ENCODE measurements at places on chromosomes 11 and 22.

DNA sequence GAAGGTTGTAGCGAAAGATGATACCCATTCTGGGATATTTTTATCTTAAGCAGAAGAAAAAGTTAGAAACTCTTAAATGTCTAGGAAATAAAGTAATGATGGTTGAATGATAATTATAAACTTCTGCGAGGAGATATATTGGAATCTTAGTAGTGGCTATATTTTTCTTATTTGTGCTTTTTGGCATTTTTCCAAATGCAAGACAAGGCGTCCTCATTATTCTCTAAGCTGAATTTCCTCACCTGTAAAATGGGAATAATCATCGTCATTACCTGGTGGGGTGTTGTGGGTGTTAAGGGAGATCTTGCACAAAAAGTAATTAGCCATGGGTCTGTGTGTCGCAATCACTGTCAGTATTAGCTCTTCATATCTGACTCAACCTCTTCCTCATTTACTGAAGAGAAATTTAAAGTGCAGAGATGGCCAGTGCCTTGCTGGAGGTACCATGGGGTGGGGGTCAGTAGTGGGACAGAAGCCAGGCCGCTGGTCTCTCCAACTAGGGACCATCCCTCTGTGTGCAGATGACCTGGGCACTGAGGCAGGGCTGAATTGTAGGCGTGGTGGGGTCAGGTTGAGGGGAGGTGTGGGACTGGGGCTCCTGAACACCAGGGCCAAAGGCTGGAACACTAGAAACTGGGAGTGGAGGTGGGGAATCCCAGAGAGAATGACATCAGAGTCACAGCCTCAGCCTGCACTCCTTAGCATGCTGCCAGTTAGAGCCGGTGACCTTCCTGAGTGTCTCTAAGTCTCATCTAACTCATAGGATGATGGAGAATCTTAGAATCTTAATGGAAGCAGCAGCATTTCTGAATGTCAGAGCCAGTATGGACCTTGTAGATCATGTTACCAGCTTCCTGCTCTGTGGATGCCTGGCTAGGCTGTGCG lies 4.1 kb downstream of the PITPNM1 start:
- DNase-seq: no peak

DNA sequence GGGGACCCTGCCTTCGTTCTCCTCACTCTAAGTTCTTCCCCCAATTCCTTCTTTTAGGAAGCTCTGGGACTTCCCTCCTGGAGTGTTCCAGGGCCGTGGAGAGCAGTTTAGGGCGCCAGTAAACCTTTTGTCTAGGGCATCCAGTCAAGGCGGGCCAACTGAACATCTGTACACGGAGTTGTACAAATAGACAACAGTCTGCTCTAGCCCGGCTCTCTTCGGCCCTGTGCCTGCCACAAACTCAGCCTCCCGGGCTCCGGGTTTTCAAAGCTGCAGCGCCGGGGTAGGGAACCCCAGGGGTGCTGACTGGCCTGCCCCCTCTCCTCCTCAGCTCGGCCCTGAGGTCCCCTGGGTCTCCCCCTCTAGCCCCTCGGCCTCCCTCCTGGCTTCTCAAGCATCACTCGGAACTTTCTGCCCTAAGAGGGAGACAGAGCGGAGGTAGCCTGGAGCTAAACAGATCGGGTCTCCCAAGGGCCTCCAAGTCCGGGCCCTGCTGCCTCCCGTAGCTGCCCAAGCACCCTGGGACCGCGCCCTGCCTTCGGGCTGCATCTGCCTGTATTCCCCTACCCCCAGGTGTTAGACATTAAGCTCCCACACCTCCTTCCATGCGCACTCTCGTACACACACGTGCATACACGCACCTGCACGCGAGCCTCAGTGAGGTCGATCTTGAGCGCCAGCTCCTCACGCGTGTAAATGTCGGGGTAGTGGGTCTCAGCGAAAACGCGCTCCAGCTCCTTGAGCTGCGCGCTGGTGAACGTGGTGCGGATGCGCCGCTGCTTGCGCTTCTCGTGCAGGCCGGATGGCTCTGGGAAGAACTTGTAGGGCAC lies 3.3 kb downstream of the PHOX2A start:
- no peak for DNase-seq

GRCh38 chr11:7286178-7286577 lies 34.5 kb downstream of the SYT9 start:
- DNase-seq: no peak

- no peak for DNase-seq
These were observed 490.4 kb downstream of the MN1 start for GRCh38 chr22:27310966-27311697.

DNA sequence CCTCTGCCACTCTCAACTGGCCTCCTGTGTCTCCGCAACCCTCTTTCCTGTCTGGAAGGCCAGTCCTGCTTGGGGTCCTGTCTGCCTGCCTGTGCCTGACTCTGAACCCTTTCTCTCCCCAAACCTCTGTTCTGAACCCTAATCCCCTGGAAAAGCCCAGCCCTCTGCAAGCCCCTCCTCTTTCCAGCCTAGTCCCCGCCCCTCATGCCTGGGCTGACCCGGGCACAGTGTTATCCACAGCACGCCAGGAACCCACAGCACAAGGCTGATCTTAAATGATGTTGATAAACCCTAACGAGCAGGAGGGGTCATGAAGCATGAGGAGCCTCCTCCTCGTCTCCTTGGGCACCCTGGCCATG lies at the start of gene IFITM10:
TSS of gene IFITM10 (minus strand) at position 115 of the 359 bp plus-strand sequence. CDS start 153 bp downstream, outside the sequence.
- no peak for DNase-seq

GRCh38 chr11:27200779-27201453 lies 160.3 kb downstream of the BBOX1 start:
- DNase-seq: no peak

GRCh38 chr11:12731841-12732336 lies 57.7 kb downstream of the TEAD1 start:
- no peak for DNase-seq

DNA sequence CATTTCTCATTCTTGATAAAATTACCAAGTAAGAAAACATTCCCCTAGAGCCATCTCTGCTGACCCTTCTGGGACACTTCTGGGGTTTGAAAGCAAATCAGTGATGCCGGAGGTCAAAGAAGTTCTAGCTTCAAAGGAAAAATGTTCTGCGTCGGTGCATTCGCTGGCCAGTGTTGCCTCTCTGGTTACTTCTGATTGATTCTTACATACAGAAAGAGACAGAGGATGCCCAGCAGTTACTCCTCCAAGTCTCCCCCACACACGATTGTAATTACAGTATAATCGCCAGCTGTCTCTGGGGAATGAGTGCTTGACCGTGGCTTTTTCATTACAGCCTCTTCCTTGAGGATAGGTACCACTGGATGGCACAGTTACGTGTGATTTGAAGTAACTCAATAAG lies 150.9 kb downstream of the SNX19 start:
- DNase-seq: no peak

- no peak for DNase-seq
These were observed 3.6 kb upstream of the SEPTIN5 start for GRCh38 chr22:19710769-19711106.

- no peak for DNase-seq
These were observed 233.7 kb upstream of the CADM1 start for GRCh38 chr11:115737875-115738274.

DNA sequence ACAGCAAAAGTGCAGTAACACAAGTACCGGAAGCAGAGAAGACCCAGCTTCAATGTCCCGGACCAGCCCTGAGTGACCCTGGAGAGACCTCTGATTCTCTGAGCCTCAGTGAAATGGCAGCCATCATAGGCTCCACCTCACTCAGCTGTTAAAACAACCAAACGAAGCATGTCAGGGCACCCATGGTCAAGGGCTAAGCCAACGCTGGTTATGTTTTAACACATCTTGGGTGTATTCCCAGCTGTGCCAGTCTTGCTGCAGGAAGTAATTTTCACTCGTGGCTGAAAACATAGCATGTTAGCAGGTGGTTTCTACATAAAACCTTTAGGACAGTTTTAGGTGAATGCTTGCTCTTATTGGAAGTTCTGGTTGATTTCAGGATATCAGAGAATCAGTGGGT lies 30.9 kb downstream of the LMO2 start:
- DNase-seq: no peak

GRCh38 chr22:21455334-21456089 lies 11.7 kb upstream of the TMEM191C start:
- no peak for DNase-seq

GRCh38 chr11:85620256-85620655 lies 6.9 kb downstream of the DLG2 start:
- DNase-seq: no peak

DNA sequence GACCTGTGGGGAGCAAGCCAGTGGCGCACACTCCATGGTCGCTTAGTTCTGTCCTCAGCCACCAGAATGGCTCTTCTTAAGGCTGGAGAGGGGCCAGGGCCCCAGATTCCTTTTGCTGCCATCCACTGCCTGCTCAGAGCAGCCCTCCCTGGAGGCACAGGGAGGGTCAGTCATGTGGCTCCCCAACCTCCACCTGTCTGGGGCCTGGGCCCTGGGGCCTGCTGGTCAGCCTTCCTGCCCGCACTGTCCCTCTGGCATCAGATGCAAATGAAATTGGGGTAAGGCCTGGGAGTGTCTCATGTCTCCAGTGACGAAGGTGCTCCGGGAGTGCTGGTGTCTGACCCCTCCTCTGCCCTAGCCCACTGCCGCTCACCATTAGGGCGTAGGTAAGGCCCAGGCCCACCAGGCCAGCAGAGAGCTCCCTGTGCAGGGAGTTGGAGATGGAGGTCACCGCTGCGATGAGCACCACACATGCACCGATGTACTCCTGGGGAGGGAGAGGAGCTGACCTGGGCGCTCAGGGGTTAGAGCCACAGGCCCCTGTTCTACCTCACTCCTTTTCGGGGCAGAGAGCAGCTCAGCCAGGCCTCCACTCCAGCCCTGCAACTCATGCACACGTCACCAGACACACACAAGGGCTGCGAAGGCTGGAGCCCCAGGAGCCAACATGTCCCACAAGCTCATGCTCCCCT lies 9.0 kb upstream of the KCNJ11 start:
- no peak for DNase-seq

GRCh38 chr22:17910561-17911311 lies 113.6 kb downstream of the MICAL3 start:
- DNase-seq: no peak

GRCh38 chr11:126637795-126638175 lies 282.3 kb downstream of the ST3GAL4 start:
- DNase-seq: no peak

DNA sequence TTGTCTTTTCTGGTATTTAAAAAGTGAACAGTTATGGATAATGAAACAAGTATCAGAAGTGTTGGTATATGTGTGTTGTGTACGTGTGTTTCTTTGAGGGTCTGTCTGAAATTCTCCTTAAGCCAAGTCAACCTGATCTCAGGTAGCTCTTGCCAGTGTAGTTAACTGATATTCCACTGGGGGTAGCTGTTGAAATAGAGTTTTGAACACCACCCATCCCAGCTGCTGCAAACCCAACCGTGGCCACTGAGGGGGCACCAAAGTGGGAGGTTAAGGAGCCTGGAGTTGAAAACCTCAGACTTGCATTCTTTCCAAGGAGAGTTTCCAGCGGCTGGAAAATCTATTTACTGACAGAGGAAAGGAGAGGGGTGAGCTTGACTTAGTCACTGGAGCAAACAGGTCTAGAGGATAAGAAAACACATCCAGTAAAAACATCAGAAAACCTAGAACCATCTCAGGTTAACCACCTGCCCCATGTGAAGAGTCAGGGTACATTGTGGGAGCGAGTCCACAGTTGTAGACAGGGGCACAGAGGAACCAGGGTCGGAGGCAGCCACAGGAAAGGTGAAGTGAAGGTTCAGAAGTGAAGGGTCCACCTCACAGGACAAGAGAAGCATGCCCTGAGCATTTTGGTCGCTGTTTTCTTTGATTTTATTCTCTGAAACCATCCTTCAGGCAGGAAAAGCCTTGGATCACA lies 8.8 kb upstream of the CUL5 start:
- DNase-seq: no peak

- DNase-seq: no peak
These were observed 21.1 kb downstream of the FXYD6 start for GRCh38 chr11:117855186-117855845.

GRCh38 chr11:13297917-13298356 lies 20.3 kb downstream of the BMAL1 start:
- DNase-seq: no peak

DNA sequence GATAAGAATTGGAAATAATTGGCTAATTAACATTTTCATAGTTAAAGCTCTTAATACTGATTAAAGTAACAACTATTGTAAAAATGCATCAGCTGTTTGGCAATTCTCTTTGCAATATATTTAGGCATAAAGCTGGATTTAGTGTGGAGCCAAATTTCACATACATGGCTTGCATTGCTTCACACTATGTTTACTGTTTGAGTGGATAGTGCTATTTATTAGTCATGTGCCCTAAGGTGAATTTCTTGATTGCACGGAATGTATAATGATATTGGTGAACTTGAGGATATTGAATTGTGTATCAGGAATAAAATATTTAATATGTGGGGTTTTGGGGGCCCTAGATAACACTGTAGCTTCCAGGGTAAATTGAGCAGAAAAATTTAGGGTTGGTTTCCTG lies 100.9 kb downstream of the AASDHPPT start:
- DNase-seq: no peak

GRCh38 chr22:20130319-20130718 lies 1.3 kb upstream of the ZDHHC8 start:
- DNase-seq: no peak

GRCh38 chr11:117484156-117484555 lies 156.5 kb downstream of the CEP164 start:
- no peak for DNase-seq

GRCh38 chr22:50150161-50151129 lies 20.1 kb upstream of the PANX2 start:
- DNase-seq: no peak

DNA sequence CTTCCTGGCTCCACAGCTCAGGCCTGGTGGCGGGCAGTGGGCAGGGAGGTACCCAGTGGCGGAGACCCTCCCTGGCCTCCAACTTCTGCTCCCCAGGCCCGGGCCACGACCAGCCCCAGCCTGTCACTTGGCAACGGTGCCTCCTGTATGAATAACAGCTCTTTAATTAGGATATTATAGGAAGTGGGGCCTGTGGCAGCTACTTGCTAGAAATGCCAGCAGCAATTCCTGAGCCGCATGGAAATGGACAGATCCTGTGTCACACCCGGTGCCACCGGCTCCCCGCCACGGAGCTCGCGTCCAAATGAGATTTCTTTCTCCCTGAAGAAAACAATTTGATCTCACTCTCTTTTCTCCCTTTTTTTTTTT lies 104.5 kb downstream of the CHST1 start:
- DNase-seq: no peak

GRCh38 chr11:61870541-61871031 lies 20.8 kb downstream of the FADS3 start:
- DNase-seq: no peak

DNA sequence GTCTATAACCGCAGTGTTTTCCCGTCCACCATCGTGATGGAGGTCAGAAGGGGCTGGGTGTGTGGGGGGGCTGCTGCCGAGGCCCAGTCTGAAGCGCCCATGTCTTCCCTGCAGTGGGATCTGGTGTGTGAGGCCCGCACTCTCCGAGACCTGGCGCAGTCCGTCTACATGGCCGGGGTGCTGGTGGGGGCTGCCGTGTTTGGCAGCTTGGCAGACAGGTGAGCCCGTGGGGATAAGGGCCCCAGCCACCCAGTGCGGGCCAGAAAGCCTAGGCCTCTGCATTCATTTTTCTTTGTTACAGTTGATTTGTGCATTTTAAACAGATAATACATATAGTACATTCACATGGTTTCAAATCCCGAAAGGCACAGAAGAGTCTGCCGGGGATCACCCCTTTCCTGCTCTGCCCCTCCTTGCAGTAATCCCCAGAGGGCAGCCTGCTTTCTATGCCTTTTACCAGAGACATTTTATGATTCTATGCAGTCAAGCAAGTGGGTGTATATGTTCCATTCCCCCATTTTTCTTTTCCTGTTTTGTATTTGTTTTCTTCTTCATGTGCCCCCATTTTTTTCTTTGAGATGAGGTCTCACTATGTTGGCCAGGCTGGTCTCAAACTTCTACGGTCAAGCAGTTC lies 32.6 kb downstream of the CAPN1 start:
- no peak for DNase-seq

- no peak for DNase-seq
These were observed 359.0 kb downstream of the LARGE1 start for GRCh38 chr22:33561149-33561807.

All from cerebellar nuclear complex (tissue), 1 donor.